ENCODE measurements at places on chromosomes 11 and 22. TPM values are rescaled to one million over a fixed set of nuclear protein-coding genes. Genes with fewer than 3 reads are reported as not detected.

- no peak for DNase-seq
Measured at GRCh38 chr11:46437122-46437689, 45.6 kb upstream of the CHRM4 start.

SERPIND1 gene
- polyA plus RNA-seq: 0.22 TPM

LUZP2 gene
- not detected for polyA plus RNA-seq

OOSP4A gene
- polyA plus RNA-seq: not detected

SYT7 gene
- polyA plus RNA-seq: not detected

DNA sequence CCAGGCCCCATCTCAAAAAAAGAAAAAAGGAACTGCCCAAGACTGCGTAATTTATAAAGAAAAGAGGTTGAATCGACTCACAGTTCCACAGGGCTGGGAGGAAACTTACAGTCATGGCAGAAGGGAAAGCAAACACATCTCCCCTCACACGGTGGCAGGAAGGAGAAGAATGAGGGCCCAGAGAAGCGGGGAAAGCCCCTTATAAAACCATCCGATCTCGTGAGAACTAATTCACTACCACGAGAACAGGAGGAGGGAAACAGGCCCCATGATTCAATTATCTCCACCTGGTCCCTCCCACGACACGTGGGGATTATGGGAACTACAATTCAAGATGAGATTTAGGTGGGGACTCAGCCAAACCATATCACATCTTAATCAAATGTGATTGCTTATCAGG, 82.2 kb downstream of the BUD13 start:
- no peak for DNase-seq

DNA sequence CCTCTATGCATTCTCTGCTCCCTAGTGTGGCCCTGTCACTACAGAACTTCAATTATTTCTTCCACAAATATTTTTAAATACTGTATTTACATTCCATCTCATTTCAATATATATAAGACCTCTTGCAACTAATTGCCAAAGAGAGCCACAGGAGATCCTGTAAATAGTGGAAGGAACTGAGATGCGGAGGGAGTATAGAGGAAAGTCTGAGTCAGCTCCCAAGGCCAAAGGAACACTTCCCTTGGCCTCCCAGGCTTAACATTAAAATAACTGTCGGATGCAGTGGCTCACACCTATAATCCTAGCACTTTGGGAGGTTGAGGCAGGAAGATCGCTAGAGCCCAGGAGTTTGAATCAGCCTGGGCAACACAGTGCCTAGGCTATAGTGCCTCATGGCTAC, 31.2 kb downstream of the RBFOX2 start:
- no peak for DNase-seq

- DNase-seq: peak; percentile 86
Measured at GRCh38 chr22:24434471-24435322, 7.3 kb downstream of the ADORA2A start.

- no peak for DNase-seq
Measured at GRCh38 chr11:116882386-116882785, 45.0 kb upstream of the APOA1 start.

IGF2 gene
- not detected for polyA plus RNA-seq

GRCh38 chr11:9823887-9824385, 160.1 kb downstream of the SWAP70 start:
- no peak for DNase-seq

DNA sequence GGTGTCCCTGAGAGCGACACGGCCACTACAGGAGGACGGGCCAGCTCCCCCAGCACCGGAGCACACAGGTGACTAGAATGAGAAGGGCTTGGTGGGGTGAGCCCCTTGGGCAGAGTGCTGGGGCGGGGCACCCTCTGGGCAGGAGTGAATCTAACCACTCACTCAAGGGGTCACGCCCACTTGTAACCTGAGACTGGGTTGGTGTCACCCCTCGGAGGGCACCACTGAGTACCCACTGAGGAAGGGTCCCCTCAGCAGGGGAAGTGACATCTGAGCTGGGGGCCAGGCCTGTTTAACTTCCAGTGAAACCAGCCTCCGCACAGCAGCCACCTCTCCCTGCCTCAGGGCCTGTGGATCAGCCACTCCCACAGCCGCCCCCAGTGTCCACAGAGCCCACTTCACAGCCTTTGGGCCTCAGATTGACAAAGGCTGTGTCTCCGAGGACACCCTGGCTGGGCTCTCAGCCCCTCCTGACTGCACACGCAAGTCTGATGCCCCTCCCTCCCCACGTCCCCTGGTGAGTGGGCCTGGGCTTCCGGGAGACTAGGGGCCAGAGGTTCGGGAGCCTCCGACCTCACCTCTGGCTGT, 5.6 kb downstream of the GATD1 start:
- no peak for DNase-seq

IL10RA gene
- 49.8 TPM for polyA plus RNA-seq

SAA4 gene
- polyA plus RNA-seq: not detected

GRCh38 chr11:64371201-64371600, 12.2 kb downstream of the RPS6KA4 start:
- DNase-seq: no peak

GRCh38 chr11:96949464-96949863, 559.7 kb downstream of the JRKL start:
- no peak for DNase-seq

DNA sequence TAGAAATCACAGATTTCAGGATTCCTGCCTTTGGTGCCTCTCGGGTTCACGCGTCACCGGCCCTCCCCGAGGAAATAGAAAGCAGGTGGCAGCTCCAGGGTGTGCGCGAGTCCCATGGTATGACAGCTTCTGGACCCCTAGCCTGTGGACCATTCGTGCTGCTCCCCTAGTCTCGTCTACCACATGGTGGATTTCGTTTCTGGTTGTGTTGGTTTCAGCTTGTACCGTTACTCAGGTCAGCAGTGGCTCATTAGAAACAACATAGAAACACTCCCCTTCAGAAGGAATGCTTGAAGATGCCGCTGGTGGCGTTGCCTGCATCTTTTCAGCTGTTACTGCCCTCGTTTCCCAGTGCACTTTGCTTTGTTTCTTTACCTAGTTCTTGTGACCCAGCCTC, 700 bp downstream of the TTC17 start:
- no peak for DNase-seq

DNA sequence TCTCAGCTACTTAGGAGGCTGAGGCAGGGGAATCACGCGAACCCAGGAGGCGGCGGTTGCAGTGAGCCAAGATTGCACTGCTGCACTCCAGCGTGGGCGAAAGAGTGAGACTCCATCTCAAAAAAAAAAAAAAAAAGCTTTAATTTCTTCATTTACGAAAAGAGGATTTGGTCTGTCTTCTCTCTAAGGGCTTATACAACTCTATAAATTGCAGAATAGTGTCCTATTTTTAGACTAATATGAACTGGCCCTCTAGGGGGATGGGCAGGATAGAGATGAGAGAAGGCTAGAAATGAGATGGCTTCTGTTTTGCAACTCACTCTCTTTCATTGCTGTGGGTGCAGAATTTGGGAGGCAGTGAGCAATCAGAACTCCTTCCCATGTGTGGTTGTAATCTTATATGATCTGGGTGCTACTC, 11.3 kb downstream of the MAML2 start:
- DNase-seq: no peak

GRCh38 chr11:61890529-61891330, 615 bp downstream of the FADS3 start:
- DNase-seq: peak; percentile 32

DNA sequence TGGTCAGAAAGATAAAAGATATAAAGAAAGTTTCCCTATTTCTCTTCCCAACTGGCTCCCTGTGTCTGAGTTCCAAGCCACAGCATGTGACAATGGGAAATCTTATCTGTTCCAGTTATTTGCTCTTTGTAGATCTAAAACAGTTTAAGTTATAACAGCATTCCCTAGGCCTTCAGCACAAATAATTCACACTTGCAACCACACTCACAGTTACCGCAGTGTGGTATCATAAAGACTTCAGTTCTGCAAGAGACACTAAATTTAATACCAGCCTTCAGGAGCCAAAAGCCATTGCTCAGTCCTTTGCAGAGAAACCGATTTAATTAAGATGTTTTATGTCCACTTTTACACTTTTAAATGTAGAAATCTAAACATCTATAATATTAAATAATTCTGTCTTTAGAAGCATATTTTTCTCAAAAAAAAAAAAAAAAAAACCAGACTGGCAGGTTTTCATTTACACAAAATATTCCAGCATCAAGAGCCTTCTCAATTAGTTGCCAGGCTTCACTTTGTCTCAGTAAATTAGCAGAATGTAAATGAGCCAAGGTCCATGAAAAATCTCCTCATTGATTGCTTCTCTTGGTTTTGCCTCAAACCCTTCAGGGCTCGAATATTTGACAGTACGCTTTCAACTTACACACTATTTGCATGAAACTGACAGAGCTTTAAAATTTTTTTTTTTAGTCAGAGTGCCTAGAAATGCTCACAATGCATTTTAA, 300.0 kb upstream of the DDI1 start:
- DNase-seq: no peak

DNA sequence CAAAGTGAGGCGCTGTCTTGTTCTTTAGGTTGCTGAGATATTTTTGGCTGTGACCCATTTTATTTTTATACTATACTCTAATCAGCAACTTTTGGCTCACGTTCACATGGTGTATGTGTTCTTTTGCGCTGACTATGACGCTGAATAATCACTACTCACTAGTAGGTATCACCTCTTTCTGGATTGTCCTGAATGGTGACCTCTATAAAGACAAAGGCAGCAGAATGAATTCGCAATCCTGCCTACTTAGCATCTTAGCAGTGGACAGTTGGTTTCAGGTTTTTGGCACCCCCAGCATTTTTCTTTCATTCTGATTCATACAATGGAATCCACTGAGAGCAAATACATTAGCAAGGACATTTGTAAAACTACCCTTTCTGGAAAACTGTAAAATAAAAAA, 351.3 kb downstream of the JRKL start:
- no peak for DNase-seq

DNA sequence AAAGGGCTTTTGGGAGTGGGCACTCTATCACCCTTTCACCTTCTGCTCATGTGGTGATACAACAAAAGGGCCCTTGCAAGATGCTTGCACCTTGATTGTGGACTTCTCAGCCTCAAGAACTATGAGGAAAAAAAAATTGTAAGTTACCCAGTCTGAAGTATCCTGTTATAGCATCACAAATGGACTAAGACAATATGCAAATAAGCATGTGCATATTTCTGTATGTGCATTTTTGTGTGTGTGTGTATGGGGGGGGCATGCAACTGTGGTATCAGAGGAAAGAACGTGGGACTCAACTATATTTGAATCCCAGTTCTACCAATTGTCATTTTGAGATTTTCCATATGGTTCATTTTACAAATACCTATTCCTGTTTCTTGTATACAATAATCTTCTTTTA, 10.9 kb downstream of the JRKL start:
- DNase-seq: no peak

YPEL4 gene
- not detected for polyA plus RNA-seq

C11orf21 gene
- 9.3 TPM for polyA plus RNA-seq

CSRP3 gene
- polyA plus RNA-seq: not detected

GRCh38 chr11:29449281-29450074, 567.4 kb downstream of the KCNA4 start:
- no peak for DNase-seq

CARD16 gene
- polyA plus RNA-seq: 232 TPM

GRCh38 chr11:100297516-100297915, 389.6 kb upstream of the ARHGAP42 start:
- DNase-seq: no peak

GRCh38 chr11:71131861-71132260, 120.5 kb downstream of the SHANK2 start:
- DNase-seq: no peak

GRCh38 chr11:42806191-42806590, 505.6 kb upstream of the API5 start:
- no peak for DNase-seq

GRCh38 chr11:131274233-131274632, 96.2 kb upstream of the NTM start:
- no peak for DNase-seq

ZP1 gene
- polyA plus RNA-seq: not detected

DNA sequence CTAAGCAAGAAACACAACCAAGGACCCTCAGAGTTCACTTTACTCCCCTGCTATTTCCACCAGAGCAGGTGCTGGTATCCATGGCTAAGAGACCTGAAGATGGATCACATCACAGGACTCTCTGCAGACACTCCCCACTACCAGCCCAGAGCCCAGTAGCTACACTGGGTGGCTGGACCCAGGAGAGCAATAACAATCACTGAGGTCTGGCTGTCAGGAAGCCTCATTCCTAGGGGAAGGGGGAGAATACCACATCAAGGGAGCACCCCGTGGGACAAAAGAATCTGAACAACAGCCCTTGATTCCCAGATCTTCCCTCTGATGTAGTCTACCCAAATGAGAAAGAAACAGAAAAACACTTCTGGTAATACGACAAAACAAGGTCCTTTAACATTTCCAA, 9.0 kb upstream of the MMP7 start:
- DNase-seq: no peak

DNA sequence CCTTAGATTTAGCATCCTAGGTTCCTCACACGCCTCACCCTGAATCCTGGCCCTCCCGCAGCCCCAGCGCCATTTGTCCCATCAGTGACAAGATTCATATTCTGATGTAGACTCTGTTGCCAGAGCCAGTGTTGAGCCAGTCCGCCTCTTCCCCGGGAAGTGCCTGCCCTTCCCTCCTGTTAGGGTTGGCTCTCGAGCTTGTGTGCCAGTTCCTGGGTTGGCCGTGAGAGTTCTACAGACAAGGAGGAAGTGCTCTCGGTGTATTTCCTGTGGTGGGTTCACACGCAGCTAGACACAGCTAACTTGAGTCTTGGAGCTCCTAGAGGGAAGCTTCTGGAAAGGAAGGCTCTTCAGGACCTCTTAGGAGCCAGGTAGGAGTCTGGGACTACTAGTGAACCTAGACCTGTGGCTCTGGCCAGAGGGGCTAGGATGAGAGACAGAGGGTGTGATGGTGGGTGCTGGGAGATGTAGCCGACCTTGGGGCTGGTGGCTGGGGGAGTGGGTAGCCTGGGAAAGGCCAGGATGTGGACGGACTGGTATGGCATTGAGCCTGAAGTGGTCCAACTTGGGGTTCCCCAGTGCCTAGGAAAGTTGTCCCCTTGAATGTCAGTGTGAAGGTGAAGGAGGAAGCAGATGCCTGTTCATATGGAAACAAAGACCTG, at the start of gene IL18BP:
Gene IL18BP, plus strand, starts transcription at position 261 of the 662 bp plus-strand sequence. CDS start 1,076 bp downstream, outside the sequence.
- peak; percentile 29 for DNase-seq

GRCh38 chr11:117761993-117762392, 35.0 kb downstream of the DSCAML1 start:
- DNase-seq: no peak

GRCh38 chr11:35121326-35121865, 17.6 kb upstream of the CD44 start:
- no peak for DNase-seq

DNA sequence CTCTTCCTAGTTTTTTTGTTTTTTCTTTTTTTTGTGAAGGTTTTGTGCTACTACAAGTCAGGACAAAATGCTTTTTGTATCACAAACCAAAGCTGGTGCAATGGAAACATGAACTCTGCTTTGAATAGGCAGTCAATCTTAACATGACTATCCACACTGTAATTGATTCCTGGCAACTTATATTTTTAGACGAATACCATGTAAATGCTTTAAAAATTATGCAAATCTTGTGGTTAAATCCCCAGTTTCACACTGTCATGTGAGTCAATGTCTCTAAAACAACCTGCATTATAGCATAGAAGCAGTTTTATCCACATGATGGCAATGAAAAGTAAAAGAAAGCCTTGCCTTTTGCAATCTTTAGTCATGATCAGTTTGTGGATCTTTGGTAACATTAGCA, 8.9 kb downstream of the TRPC6 start:
- no peak for DNase-seq

- no peak for DNase-seq
Measured at GRCh38 chr11:8691601-8692000, 9.0 kb downstream of the RPL27A start.

GRCh38 chr11:61486779-61487178, 21.8 kb upstream of the LRRC10B start:
- DNase-seq: no peak

- DNase-seq: no peak
Measured at GRCh38 chr11:104206936-104207335, 43.0 kb upstream of the PDGFD start.

Data from naive B cell (primary cell).